NCI-H2171 treated with DMSO at 0.1 percent for 48 hours (cell line): ENCODE measurements at places on chromosomes 5 and 9.

DNA sequence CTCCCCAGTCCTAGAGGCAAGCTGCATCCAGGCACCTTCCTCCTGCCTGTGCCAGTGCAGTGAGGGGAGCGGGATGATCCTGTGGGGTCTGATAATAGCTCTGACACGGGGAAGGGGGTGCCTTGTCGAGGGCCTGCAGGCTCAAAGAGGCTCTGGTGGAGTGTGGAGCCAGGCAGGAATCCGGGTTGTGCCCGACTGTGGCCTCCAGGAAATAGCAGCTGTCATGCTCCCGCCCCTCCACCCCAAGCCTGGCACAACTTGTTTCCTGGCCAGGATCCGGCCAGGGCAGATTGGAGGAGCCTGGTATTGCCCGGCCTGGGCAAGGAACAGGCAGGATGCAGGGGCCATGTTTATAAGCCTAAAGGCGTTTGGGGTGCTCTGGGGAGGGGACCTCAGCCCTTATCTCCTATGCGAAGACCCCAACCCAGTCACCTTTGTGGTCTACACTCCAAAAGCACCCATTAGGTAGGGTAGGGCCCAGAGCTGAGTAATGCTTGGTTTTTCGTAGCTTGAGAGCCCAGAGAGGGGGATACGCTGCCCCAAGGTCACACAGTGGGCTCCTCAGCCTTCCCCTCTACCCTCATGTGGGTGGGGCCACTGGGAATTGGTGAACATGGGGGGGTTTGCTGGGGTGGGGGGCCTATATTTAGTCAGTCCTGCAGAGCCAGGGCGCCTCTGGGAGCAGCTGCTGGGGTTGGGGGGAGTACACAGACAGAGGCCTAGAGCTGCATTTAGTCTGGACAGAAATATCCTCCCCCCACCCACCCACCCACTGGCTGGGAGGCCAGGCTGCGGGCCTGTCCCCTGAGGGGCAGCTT, 12.2 kb downstream of the CXXC5 start:
- DNase-seq, result no peak

DNA sequence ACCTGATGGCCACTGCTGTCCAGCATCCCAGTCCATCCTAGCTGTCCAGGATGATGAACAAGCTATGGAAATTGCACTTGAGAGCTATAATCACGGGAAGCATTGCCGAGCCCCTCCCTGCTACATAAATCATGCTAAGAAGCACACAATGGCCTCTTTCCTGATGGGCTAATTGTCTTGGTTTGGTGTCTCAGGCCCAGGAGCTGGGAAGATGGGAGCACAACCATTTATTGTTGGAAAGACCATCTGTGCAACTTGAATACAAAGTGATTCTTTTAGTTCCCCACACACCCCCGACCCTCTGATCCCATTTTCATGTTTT, 80.4 kb downstream of the RGS3 start:
- no peak for DNase-seq

DNA sequence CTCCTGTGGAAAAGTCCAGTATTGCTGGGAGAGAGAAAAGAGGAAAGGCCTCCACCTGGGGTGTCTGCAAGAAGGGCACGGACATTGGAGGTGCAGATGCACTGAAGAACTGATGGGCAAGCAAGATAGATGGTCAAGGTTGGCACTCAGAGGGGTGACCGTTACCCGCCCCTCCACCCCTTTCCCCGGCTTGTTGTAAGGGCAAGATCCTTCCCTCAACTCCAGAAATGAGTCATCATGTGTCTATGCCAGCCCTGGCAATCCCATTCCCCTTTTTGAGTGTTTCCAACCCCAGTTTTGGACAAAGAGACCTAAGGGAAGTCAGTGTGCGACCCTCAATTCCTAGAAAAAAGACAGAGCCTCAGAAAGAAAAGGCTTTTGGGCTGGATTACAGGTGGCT, 34.9 kb upstream of the ATP6V1G1 start:
- no peak for DNase-seq

DNA sequence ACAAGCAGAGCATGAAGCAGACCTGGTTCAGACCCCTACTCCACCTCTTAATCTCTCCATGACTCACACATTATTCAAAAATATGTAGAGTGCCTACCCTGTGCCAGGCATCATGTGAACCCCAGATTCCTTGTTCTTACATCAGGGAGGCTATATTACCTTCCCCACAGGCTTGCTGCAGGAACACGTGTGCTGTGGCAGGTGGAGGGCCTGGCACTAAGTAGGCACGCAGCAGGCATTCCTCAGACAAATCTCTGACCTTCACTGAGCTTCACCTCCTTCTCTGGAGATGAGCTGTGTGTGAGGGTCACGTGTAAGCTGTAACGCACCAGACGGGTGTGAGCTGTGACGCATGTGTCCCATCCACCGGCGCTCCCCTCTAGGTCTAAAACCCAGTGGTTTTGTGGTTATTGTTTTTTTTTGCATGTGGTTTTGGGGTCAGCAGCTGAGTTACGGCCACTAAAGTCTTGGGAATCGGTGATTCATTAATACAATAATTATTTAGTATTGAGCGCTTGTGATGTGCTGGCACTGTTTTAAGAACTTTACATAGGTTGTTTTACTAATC, 30.3 kb downstream of the ANGPTL2 start:
- DNase-seq, result no peak

DNA sequence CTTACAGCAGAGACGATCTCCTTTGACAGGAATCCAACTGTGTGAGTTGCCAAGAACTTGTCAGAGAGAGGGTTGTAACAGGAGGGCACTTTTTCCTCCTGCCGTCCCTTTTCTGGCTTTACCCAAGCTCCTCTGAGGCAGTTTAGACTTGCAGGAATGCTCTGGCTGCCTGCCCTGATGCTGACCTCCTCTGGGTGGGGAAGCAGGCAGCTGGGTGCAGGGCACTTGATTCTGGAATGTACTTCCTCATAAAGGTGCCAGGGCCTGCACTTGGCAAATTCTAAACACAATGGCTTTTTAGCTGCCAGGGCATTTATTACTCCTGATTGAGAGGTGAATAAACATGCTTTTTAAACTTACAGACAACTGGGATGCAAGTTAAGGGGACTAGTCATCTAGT, 190.4 kb downstream of the EPB41L4A start:
- no peak for DNase-seq

- no peak for DNase-seq
Measured at GRCh38 chr5:132387640-132388117, 18.2 kb downstream of the SLC22A5 start.

GRCh38 chr5:51567636-51568035, 184.4 kb downstream of the ISL1 start:
- no peak for DNase-seq
